ENCODE measurements at places on chromosomes 13 and 19.

DNA sequence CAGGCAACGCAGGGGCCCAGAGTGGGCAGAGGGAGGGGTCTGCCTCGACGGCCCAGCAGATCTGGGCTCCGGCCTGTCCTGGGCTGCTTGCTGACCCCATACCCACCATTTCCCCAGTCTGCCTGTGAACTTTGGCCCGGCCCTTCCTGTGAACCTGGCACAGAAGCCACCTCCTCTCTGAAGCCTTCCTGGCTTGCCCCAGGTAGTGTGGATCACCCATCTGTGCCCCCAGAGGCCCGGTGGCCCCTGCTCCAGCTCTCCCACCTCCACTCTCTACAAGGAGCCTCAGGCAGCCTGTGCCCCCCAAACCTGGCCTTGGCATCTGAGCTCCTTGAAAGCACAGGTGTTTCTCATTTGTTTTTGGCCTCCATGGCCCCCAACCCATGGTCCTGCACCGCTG, 15.7 kb downstream of the PLEKHF1 start:
- DNase-seq = no peak

DNA sequence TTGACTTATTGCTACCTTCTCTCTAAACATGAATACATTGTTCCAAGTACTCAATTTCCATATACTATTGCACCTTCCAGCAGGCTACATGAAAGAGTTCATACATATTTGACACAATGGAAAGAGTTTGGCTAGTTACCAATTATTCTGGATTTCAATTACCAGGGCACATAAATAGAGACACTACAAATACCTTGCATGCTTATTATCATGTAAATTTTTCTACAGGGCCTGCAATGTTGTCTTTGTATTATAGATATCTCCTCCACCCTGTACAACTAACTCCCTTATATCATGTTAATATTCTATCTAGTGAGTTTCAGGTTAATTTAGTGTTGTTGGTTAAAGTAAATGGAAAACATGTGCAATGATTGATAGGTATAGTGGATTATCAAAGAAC, 540.7 kb upstream of the SLITRK5 start:
- DNase-seq = no peak

- no peak for DNase-seq
Observed at GRCh38 chr19:16506961-16507360, 10.8 kb downstream of the C19orf44 start.

- no peak for DNase-seq
Observed at GRCh38 chr13:27367570-27367969, 56.8 kb upstream of the GTF3A start.

DNA sequence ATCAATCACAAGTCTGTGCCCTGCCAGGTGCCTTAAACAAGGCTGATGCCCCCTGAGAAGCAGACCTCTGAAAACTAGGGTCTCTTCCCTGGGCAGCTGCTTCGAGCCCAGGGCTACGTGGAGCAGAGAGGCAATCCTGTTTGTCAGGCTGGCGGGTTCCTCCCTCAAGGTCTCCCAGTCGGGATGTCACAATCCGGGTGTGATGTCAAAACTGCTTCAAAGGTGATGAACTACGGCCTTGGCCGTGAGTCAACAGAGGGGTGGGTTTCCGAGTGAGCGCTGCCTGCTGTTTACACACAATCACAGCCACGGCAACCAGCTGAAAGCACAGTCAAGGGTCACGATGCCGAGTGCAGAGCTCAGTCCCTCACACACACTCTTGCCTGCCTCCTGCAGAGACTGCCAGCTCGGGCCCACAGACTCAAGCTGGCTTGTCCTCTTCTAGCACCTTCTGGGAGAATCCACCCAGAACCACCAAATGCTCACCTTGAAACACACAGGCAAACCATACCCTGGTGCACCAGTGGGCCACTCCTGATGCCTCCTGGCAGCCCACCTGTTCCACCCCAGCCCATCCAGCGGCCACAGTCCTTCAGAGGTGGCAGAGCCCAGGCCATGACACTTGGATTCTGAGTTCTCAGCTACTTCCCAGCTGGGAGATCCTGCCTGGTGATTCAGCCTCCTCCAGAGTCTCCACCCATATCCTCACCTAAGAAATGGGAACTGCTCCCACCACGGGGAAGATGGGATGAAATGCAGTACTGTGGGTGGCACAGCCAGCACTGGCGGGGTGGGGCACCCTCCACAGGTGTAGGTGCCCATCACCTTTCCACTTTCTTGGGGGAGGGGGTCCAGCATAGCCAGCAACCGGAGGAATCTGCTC, 6.8 kb downstream of the ELL start:
- no peak for DNase-seq

- DNase-seq = no peak
Observed at GRCh38 chr19:13997631-13997962, 8.5 kb downstream of the RFX1 start.

DNA sequence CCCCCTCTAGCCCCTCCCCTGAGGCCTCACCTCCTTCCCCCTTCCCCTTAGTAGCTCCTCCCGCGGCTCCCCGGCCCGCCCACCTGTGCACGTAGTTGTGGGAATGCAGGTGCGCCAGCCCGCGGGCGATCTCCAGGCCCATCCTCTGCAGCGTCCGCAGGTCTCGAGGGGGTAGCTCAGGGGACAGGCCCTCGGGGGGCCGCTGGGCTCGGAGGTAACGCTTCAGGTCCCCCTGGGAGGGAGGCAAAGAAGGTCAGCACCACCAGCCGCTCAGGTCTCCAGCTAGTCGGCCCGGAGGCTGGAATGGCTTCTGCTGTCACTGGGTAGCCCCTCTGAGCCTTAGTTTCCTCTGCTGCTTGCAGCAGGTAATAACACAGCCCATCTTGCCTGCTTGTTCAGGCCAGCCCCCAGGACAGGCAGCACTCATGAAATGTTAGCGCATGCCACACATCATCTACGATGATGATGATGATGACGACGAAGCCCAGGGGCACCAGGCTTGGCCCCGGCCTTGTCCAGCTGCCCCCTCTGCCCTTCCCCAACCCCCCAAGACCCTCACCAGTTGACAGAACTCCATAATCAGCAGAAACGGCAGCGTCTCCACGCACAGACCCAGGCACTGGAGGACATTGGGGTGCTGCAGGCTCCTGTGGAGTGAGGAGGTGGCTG, 9.2 kb downstream of the LMTK3 start:
- no peak for DNase-seq

GRCh38 chr13:113939129-113939943, 34.5 kb downstream of the C13orf46 start:
- DNase-seq = no peak

GRCh38 chr19:56930647-56931535, 90.4 kb upstream of the PEG3 start:
- no peak for DNase-seq

GRCh38 chr13:101763191-101763590, 310.7 kb downstream of the ITGBL1 start:
- no peak for DNase-seq

GRCh38 chr13:71879129-71879535, 12.1 kb upstream of the DACH1 start:
- no peak for DNase-seq

DNA sequence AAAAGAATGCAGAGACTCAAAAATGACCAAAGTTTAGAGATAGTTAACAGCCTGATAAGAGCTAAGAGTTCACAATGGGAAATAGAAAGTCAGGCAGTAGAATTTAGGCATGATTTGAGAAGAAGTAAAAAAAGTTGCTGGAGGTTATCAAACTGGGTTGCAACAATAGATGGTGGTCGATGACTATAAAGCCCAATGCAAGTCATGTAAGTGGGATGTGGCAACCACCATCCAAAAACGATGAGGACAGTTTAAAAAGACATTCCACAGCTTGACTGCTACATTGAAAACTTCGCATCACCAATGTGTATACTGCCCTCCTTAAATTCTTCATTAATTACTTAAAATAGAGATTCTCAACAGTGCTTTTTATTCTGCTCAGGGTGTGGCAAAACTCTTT, 19.7 kb downstream of the ELF1 start:
- DNase-seq = no peak

DNA sequence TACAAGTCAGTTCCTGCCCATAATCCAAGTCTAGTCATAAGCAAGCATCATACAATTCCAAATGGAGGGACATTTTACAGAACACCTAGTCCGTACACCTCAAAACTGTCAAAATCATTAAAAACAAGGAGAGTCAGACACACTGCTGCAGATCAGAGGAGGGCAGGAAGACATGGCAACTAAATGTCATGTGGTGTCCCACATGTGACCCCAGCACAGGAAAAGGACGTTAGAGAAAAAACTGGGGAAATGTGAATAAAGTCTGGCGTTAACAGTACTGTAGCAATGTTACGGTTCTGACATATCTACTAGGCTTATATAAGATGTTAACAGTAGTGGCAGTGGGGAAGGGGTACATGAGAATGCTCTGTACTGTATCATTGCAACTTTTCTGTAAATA, 2.3 kb downstream of the ZSCAN5A start:
- no peak for DNase-seq

DNA sequence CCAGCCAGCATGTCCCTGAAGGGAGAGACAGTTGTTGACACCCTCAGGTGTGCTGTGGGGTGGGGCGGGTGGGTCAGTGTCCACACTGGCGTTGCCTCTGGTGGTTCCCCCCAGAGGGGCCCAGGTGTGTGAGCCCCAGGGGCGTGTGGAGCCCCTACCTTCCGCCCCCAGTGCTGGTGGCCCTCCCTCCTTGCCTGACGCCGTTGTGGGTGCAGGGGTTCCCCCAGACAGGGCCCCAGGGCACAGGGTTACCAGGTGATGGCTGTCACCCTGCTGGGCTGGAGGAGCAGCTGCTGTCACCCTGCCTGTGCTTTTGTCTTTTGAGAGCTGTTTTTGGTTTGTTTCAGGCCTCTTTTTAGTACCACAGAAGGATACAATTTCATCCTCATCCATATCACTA, 27.2 kb downstream of the ATP4B start:
- DNase-seq = no peak

DNA sequence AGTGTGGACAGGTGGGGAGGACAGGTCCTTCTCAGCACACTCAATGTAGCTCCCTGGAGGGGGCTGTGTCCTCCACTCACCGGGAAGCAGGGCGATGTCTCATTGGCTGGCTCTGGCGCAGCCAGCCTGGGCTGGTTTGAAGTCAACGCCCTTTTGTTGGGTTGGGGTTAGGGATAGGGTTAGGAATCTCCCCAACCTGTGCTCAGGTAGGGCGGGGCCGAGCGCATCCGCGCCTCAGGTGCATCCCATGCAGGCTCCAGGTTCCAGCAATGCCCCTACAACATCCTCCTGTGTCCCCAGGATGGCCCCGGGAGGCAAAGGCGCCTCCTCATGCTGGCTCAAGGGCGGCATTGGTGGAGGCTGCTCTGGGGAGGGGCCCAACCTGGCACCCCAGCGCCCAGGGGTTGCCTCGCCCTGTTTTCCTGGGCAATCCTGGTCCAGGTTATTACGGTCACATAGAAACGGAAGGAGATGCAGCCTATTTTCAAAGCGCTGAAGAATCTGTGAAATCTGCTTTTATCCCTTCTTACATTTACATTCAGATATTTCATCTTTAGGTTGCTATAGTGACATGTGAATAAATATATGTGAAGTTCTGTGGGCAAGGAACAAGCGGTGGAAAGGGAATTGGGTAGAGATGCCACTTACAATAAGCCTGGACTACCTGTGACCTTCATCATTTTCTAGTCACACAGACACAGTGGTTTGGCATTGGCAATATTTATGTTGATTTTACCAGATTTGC, 74.3 kb downstream of the TM9SF2 start:
- no peak for DNase-seq

- DNase-seq = no peak
Observed at GRCh38 chr13:47816831-47817230, 184.2 kb downstream of the SUCLA2 start.

GRCh38 chr13:110471156-110471832, 90.2 kb downstream of the RAB20 start:
- DNase-seq = no peak

DNA sequence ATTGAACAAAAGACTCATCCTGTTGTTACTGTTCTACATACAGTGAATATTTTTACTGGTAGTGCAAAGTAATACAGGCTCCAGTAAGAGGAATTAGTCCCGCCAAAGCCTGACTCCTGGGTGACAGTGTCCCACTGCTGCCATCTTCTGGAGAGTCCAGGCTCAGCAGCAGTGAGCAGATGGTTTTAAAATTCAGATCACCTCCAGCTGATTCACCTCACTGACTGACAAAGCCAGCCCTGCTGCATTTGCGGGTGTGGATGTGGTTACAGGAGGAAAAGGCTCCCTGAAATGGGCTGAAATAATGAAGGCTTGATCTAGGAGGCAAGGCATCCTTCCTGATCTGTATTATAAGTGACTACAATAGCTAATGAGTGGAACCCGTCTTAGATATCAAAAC, 18.3 kb downstream of the PABPC3 start:
- no peak for DNase-seq

DNA sequence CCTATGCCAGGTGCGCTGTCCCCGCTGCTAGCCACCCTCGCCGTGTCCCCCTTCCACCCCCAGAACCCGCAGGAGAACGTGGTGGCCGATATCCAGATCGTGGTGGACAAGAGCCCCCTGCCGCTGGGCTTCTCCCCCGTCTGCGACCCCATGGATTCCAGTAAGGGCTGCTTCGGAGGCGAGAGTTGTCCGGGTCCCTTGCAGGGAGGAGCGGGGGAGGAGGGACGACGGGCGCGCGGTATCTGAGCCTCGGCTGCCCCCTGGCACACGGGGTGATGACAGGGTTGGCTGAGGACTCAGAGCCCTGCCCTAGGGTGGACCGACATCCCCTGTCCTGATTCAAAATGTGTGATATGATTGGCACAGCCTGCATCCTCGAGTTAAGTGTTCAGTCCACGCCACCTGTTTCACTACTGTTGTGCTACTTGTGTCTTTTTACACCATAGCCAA, 653 bp downstream of the MVB12A start:
- no peak for DNase-seq

GRCh38 chr13:25473864-25474263, 102.1 kb downstream of the ATP8A2 start:
- DNase-seq = no peak

- no peak for DNase-seq
Observed at GRCh38 chr19:10566658-10567410, 1.0 kb upstream of the KRI1 start.

GRCh38 chr13:114314074-114314912, at the start of gene CHAMP1:
CHAMP1 (plus strand) TSS chr13:114314503; CDS start chr13:114323843, 9,340 bp downstream.
- DNase-seq = peak; percentile 49

GRCh38 chr19:41845051-41845590, 279 bp downstream of the DMRTC2 start:
- no peak for DNase-seq

DNA sequence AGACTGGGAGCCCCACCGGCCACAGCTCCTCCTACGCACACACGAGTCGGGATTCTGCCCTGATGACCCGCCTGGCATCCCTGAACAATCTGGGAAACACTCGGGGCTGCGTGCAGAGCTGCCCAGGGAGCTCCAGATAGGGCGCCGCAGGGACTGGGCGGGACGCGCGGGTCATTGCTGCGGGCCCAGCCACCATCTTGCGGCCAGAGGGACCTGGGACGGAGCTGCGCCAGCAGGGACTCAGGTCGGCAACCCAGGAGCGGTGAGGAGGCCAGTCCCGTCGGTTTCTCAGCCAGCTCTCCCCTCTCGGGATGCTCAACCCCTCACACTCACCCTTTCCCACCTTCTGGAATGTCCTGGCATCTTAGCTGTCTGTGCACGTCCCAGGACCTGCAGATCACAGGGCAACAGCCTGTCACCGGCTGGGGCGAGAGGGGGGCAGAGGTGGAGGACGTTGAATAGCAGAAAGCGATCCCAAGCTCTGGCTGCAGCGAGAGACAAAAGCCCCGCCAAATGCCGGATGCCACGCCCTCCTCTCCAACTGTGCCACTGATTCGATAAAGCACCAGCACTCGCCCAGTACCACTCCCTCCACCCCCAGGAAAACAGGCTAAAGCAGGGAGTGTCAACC, 20.4 kb upstream of the ZNF91 start:
- no peak for DNase-seq

GRCh38 chr13:111129465-111130115, 14.5 kb downstream of the ARHGEF7 start:
- no peak for DNase-seq

Data from cortex of kidney (tissue), 1 donor.